ENCODE measurements at places on chromosomes 16 and 17. TPM values are rescaled to one million over a fixed set of nuclear protein-coding genes. Genes with fewer than 3 reads are reported as not detected.

Gene EFNB3
- 0.54 TPM for total RNA-seq

Gene TMC7
- 2.5 TPM for total RNA-seq

Gene SDR42E1
- total RNA-seq = 9.9 TPM

Gene SLC7A5
- 14.7 TPM for total RNA-seq

Gene CACNG4
- not detected for total RNA-seq

Gene MIEN1
- total RNA-seq = 28.5 TPM

Gene MARVELD3
- total RNA-seq = 0.11 TPM

Gene KRT20
- total RNA-seq = not detected

Gene CD300E
- under 0.01 TPM for total RNA-seq

Gene PLCD3
- 253 TPM for total RNA-seq

Gene KCNAB3
- 0.52 TPM for total RNA-seq

Gene SOX9
- total RNA-seq = 12.6 TPM
